ENCODE measurements at places on chromosomes 3 and 15.

DNA sequence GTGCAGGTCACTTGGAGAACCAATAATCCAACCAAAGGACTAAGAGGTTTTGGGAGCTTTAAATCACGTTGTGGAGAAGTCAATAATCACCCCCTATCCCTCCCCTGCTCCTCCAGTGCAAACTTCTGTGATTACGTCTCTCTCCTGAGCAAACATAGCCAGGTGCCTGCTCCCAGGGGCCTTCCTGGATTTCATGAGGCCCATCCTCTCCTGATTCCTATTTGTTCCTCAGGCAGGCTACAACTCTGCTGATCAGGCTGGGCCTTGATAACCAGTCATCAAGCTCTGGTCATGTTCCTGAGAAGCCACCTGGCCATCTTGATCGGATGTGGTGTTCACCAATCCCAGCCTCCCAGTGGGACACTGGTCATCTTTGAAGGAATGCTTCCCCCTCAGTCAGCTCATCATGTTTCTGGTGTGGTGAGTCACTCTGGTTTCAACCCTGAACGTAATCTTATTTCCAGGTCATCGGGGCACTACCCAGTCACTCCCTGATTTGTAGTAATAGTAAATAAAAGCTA, 2.9 kb upstream of the ZNF710 start:
- no peak for DNase-seq

GRCh38 chr15:52071570-52071969, 41.0 kb downstream of the BCL2L10 start:
- DNase-seq, result no peak

- no peak for DNase-seq
Observed at GRCh38 chr15:57061281-57061680, 142.8 kb downstream of the TCF12 start.

DNA sequence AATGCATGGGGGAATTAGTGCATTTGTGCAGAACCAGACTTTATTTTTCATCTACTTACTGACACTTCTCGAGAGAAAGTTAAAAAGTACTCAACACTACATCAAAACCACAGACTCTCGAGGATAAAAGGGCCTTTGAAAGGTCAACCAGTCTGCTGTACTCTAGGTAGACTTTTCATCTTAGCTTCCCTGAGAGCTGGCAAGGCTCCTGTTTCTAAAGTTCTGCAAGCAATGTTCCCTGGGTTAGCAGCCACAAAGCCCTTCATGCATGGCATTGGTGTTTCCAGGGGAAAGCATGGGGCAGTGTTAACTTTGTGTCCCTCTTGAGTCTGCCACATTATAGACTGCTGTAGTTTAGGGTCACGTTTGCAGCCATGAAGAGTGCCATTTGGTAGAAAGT, 106.4 kb upstream of the PFN2 start:
- DNase-seq, result no peak

GRCh38 chr3:13588221-13588701, 39.3 kb downstream of the FBLN2 start:
- no peak for DNase-seq

GRCh38 chr3:141249041-141249440, 17.4 kb downstream of the PXYLP1 start:
- DNase-seq, result no peak

DNA sequence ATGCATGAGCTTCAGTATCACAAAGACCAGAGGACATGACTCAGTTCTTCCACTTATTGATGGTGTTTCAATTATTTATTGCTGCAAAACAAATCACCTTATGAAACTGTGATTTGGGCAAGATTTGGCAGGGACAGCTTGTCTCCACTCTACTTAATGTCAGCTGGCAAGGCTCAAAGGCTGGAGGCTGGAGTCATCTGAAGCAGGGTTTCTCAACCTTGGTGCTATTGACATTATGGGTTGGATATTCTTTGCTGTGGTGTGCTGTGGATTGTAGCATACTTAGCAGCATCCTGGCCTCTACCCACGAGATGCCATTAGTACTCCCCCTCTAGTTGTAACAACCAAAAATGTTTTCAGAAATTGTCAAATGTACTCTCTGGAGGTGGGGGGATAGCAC, 138.8 kb upstream of the PEX5L start:
- DNase-seq, result no peak

Measured in stimulated activated CD8-positive, alpha-beta memory T cell treated with anti-CD3 and anti-CD28 coated beads, Interleukin-4, amount 100 ng/mL, for 1 hour (primary cell).